Urinary bladder (tissue), 4 donors: ENCODE measurements at places on chromosomes 6 and 20.

GRCh38 chr6:14440940-14441781 is 323.6 kb downstream of the CD83 start:
- DNase-seq = peak; percentile 86

DNA sequence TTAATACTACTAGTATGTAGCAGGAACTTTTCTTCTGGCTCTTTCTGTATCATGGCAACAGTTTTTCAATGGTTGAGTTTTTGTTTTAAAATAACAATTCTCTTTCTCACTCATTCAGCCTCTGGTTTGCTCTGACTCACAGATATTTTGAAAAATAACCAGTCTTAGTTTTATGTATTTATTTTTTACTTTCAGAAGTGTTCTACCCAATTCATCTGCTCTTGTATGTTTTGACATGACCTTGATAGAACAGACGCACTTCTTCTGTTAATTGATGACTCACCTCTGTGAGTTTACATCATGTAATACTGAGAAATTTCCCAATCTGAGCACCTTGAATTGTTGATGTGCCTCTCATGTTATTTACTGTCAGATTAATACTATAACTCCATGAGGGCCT is 178.9 kb downstream of the SASH1 start:
- no peak for DNase-seq

- DNase-seq = no peak
Observed at GRCh38 chr6:44833248-44833647, 445.7 kb downstream of the CDC5L start.

GRCh38 chr20:47456952-47457724 is 44.5 kb upstream of the NCOA3 start:
- DNase-seq = no peak

DNA sequence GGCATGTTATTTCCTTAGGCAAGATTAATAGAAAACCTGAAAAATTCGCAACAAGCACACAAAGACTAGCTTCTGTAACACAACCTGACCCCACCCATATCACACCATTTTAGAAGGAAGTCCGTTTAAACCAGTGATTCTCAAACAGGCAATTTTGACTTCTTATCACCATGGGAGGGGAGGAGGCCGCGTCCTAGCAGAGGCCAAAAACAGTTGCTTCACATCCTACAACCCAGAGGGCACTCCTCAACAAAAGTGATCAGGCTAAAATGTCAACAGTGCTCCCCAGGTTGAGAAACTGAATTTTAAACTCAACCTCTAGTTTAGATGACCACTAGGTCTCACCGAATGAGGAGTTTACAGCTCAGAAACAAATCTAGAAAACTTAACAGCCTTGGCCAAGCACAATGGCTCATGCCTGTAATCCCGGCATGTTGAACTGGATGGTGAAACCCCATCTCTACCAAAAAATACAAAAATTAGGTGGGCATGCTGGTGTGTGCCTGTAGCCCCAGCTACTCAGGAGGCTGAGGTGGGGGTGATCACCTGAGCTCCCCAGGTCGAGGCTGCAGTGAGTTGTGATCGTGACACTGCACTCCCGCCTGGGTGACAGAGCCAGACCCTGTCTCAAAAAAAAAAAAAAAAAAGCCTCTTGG is 3.4 kb downstream of the SNX5 start:
- DNase-seq = no peak

- DNase-seq = no peak
Observed at GRCh38 chr6:7532232-7532631, 9.2 kb upstream of the DSP start.

DNA sequence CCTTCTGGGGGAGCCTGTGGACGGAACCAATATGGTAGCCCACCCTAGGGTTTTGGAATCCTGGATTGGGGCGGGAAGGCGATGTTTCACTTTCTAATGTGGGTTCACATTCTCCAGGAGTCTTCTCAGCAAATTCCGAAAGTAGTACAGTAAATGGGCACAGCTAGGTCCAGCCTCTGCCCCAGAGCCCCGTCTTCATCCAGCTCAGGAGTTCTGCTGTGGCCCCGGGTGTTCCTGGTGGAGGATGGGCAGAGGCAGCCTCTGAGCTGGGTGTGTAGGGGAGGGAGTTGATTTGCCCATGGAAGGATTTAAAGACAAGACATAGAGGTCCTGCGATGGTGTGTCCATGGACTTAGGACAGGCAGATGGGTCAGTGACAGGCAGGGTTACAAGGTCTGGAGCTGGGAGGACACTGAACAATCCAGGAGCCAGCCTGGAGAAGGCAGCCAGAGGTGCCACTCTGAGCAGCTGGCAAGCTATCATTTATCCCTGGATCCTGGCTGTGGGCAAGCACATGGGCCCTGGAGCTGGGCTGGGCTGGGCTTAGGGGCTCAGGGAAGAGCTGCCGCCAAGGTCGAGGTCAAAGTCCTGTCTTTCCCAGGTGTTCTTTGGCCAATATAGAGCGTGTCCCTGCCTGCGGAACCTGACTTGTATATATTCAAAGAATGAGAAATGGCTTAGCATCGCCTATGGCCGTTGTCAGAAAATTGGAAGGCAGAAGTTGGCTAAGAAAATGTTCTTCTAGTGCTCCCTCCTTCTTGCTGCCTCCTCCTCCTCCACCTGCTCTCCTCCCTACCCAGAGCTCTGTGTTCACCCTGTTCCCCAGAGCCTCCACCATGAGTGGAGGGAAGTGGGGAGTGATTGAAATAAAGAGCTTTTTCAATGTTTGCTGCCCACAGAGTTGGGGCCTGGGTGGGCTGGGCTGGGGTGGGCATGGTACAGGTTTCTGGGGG is 6.7 kb downstream of the CLPSL1 start:
- no peak for DNase-seq

DNA sequence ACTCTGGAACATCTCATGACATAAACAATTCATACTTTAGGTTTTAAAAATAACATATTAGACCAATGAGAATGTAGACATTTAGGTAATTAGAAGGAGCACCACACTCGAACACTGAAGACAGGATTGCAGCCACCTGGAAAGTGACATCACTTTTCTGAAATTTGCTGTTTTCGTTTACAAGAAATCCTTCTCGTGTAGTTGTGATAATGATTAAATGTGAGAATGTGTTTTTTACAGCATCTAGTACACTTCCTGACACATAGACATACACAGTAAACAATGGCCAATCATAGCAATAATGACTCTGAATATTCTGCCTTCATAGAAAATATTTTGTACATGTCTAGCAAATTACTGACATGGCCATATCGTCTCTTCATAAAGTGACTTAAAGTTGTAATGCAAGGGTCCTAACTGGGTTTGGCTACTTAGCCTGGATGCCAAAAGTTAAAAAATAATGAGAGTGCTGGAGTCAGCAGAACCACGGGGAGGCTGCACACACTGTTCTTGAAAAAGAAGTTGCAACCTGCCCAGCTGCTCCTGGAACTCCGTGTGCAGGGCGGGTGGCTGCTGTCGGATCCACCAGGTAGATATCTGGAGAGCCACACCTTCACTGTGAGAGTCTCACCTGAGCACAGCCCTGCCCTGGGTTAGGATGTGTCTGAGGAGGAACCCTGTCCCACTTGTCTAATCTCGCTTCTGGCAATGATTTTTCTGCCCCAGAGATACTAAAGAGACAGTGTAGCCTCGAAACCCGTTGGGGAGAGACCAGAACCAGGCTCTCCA is 212.9 kb downstream of the QKI start:
- DNase-seq = no peak

- no peak for DNase-seq
Observed at GRCh38 chr6:40719671-40720374, 132.7 kb upstream of the LRFN2 start.

DNA sequence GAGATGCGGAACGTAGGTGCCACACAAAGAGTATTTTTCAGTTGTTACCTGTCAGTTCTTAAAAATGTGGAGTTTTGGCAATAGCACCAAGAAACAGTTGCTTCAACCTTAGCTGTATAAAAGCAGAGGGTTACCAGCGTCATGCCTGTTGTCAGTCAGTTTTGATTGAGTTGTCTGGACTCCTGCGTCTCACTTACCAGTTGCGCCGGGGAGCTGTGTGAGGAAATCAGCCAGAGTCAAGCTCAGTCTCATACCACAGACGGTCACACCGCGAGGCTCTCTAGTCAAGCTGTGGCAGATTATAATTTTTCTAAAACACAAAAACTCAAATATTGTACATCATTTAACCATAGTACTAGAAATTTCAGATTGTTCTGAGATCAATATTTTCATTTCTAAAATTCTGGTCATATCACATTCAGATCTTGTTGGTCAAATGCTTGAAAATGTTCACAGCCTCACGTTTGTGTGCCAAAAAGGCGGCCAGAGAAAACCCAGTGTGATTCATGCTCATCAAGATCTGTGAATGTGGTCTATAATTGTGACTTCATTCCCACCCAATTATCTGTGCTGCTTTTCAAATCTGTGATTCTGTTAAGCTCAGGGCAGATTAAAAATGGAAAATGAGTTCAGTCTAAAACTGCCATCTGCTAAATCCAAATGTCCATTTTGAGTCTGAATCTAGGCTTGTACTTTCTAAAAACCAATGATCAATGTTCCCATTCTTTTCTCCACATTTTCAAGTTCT is 37.5 kb downstream of the SASH1 start:
- no peak for DNase-seq

DNA sequence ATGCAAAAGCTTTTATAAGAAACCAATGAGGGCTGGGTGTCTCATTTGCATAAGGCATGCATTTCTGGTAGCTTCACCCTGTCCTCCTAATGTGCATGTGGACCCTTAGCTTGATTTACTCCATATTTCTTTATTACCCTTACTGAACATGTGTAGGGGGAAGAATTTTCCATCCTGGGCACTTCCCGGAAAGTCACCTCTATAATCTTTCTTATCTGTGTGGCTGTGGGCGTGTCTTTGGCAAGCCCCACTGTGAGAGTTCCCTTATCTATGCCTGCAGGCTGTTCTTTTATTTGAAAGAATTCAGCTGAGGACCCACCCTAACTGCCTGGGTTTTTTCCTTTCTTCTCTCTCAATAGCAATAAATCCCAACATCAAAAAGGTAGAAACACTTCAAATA is 627.8 kb downstream of the DOK5 start:
- no peak for DNase-seq

GRCh38 chr6:11974089-11974488 is 38.0 kb upstream of the HIVEP1 start:
- no peak for DNase-seq

DNA sequence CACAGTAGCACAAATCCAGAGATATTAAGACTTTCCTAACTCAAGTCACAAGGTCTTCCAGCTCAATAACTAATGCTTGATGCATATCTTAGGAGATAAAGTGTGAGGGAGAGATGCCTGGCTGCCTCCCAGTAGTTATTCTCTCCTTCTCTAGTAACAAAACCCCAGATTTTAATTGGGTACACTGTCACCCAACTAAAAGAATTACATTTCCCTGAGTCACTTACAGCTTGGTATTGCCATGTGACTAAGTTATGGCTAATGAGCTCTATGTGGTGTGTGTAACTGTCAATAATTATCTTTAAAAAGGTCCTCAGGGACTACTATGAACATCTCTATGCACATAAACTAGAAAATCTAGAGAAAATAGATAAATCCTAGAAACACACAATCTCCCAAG is 32.0 kb downstream of the KIF6 start:
- DNase-seq = no peak

DNA sequence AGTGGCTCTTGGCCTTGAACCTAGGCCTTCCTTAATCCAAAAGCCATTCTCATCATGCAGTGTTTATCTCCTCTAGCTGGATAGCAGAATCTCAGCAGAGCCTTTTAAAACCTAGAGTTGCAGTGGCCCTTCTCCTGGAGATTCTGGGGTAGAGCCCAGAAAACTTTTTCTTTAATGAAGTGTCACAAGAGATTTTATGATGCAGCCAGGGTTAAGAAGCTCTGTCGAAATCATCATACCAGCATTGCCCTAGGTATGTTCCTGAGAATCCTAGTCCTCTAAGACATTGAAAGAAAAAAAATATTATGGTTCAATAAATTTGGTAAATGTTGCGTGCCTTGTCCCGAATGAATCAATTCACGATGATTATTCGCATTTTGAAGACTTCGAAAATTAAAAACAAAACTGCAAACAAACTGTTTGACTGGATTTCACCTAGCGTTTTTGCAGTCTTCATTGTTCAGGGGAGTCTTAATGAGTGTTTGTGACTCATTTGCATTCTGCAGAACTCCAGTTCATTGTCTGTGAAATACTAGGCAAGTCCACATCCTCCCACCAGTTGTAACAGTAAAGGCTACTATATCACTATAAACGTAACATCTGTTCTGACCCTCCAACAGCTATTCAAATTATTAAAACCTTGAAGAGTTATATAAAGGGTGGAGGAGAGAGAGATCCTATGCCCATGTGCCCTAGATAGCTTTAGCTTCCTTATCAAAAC is 198.6 kb downstream of the UST start:
- DNase-seq = no peak

GRCh38 chr20:47318586-47319516 is 37.6 kb downstream of the ZMYND8 start:
- no peak for DNase-seq

DNA sequence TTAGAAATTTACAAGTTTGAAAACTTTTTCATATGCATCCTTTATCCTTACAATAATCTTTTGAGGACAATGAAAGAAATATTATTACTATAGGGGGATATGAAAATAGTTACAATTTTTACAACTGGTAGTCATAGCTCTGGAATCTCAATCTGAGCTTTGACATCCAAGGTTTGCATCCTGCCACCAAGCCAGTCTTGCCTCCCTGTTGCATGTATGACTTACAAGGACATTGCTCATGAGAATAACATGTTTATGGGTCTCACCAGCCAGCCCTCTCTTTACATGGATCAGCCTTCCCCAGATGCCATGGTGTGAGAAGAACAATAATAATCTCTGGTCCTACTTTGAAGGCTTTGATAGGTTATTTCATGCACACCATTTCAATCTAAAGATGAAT is 67.5 kb downstream of the THEMIS start:
- DNase-seq = no peak

DNA sequence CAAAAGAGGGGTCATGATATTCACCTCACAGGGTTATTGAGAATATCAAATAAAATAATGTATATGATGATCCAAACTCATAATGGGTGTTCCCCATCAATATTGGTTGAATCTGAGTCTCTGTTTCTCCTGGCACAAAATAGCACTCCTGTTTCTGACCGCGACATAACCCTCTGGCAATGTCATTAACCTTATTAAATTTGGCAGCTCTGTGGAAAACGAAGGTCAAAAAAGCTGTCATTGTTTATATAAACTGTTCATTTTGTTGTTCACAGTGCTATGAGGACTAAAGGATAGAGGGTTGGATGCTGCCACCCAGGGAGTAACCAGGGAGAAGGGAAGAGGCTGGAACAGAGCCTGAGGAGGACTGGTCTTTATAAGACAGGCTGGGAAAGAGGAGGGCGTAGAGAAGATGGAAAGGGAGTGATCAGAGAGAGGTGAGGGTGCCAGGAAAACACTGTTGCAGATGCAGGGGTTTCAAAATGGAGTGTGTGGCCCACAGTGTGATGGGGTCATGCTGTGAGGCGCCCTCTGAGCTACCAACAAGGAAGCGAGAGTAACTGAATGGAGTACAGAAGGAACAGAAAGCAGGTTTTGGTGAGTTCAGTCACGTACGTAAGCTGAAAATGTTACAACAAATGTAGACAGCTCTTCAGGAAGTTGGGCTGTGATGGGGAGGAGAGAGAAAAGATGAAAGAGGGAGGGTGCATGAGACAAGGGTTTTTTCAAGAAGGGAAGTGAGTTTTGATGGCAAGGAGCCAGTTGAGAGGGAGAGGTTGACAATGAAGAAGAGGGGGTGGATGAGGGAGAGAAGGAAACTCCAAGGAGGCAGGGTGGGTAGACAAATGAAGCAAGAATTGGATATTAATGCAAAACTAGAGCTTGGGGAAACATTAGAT is 251.6 kb upstream of the TAB2 start:
- DNase-seq = no peak
